Lung (tissue), 17 donors: ENCODE measurements at places on chromosomes 3 and 15.

GRCh38 chr3:187935623-187936156, 190.4 kb upstream of the BCL6 start:
- H3K36me3 ChIP-seq: no peaks in the 10 kb centered on the region
- H3K27me3 ChIP-seq: no peaks in the 10 kb centered on the region
- no peak overlapping the region for H3K4me3 ChIP-seq

GRCh38 chr3:126118591-126118990, 34.7 kb upstream of the SLC41A3 start:
- DNase-seq: no peak
- no peak overlapping the region for H3K4me3 ChIP-seq
- no peaks in the 10 kb centered on the region for H3K4me1 ChIP-seq

GRCh38 chr3:194046995-194047645, 88.8 kb upstream of the HES1 start:
- no peak overlapping the region for H3K4me3 ChIP-seq
- H3K27ac ChIP-seq: peak overlapping the region; percentile 63
- DNase-seq: no peak

- no peaks in the 10 kb centered on the region for H3K36me3 ChIP-seq
- H3K4me1 ChIP-seq: no peaks in the 10 kb centered on the region
- no peaks in the 10 kb centered on the region for H3K27me3 ChIP-seq
Observed at GRCh38 chr3:147336543-147337278, 69.6 kb downstream of the ZIC4 start.

DNA sequence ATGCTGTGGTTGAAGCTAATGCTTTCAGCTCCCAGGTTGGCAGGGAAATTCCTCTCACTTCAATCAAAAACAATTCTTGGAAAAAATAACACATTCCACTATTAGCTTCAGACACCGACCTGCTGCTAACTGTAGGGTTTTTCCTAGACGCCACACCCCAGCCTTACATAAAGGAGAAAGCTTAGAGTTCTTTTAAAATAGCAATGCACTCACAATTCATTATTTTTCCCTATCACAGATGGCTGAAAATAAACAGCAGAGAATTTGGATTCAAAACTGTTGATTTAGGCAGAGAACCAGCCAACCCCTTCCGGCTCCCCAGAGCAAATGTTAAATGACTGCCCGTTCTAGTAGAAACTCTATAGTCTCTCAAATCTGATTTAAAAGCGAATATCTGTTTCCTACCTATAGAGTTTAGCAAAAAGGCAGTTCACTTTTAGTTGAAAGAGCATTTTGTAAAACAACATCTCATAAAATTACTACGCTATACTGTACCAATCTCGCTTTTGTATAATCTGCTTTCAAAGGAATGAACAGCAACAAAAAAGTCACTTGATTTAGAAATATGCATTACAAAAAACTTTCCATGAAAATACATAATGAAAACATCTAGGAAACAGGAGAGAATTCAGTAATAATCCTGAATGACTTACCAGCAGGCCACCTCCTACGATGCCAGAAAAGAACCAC, 586 bp downstream of the TM4SF1 start:
- peaks cover 9% of the 10 kb centered on the region for H3K4me1 ChIP-seq
- no peaks in the 10 kb centered on the region for H3K27me3 ChIP-seq
- no peaks in the 10 kb centered on the region for H3K36me3 ChIP-seq
- peak overlapping the region; percentile 87 for H3K27ac ChIP-seq

DNA sequence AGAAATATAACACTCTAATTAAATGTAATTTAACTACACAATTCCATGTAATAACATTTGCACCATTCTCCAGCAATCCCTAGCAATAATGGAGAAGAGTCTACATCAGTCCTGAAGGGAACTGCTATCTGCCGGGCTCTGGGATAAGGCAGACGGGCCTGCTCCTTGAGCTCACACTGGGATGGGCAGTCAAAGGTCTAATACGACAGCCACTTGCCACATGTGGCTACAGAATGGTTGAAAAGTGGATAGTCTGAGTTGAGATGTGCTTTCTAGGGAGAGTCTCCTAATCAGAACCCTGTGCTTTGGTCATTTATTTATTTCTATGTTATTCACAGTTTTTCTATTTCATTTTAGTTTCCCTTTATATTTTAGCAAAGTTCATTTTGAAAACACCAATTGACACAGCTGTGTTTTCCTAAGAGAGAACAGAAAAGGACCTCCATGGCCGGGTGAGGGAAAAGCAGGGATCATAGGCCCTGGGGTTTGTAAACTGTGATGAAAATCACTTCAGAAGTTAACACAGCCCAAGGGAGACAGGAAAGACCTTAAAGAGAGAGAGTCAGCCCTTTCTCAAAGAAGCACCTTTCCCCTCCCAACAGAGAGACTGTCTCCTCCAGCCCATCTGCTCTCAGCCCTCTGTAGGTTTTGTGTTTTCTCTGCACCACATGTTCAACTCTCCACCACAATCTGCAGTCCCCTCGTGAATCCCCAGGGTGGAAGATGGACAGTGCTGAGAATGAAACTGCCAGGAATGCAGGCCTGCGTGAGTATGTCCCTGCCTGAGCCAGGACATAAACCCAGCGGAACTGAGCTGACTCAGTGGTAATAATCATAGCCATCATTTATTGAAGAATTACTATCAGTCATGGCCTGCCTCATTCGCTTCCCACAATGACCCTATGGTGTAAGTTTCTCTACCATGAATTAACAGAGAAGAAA, 11.6 kb downstream of the FSIP1 start:
- H3K36me3 ChIP-seq: no peaks in the 10 kb centered on the region
- H3K27me3 ChIP-seq: no peaks in the 10 kb centered on the region
- no peak overlapping the region for H3K4me3 ChIP-seq
- H3K27ac ChIP-seq: peak overlapping the region; percentile 75

GRCh38 chr3:177928172-177928873, 607.9 kb upstream of the KCNMB2 start:
- DNase-seq: no peak
- no peak overlapping the region for H3K27ac ChIP-seq
- H3K4me1 ChIP-seq: no peaks in the 10 kb centered on the region
- H3K27me3 ChIP-seq: no peaks in the 10 kb centered on the region
- no peak overlapping the region for H3K4me3 ChIP-seq
- no peaks in the 10 kb centered on the region for H3K36me3 ChIP-seq

GRCh38 chr3:97821287-97821773, 481 bp upstream of the CRYBG3 start:
- peaks cover 41% of the 10 kb centered on the region for H3K4me1 ChIP-seq
- no peaks in the 10 kb centered on the region for H3K27me3 ChIP-seq
- peak overlapping the region; percentile 98 for H3K4me3 ChIP-seq
